Fibroblast of the aortic adventitia (primary cell): ENCODE measurements at places on chromosomes 3 and 15.

- DNase-seq: no peak
Measured at GRCh38 chr3:20909511-20909910, 723.5 kb upstream of the SGO1 start.

GRCh38 chr15:39300451-39301153 is 280.3 kb upstream of the THBS1 start:
- peak; percentile 64 for DNase-seq

DNA sequence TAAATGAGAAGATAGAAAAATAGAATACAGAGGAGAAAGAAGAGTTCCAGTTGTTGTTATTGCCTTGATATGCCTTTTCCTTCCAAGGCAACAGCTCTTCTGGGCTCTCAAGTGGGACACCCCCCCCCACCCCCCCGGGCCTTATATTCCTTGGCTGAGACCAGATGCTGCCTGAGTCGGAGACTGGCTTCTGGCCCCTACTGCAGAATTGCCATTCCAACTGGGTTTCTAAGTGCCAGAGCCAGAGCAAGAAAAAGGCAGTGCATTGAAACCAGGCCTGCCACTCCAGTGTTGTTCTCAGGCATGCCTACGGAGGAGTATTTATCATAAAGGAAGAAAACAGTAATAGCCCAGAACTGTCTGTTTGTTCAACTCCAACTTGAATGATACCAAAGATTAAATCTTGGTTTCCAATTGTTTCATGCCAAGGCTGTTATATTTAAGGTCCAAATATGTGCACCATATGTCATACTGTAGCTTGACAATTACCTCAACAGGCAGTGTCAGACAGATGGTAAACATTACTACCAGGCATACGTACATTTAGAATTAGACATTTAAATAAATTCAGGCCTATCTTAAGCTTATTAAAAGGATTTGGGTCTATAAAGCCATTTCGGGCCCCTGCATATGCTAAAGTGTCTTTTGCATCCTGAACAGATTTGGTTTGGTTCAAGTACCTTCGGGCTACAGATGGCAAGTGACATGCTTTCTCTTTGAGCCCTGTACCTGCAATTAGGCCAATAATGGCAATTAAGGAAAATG is 209.9 kb upstream of the SEMA6D start:
- no peak for DNase-seq

DNA sequence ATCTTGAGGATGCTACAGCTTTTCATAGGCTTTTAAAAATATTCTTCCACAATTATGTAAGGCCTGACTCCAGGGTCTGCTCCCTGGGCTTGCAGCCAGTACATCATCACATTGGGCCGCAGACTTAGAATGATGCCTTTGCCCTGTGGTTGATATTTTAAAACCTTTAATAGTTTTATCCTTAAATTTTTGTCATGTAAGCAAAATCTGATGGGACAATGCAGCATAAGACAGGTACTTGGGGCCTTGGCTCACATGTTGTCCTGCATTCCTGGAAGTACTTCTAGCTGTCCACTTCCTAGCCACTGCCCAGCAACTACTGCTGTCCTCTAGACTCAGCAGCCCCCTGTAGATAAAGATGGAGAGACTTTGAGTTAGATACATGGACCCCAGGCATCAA is 197.3 kb upstream of the SLITRK3 start:
- no peak for DNase-seq

DNA sequence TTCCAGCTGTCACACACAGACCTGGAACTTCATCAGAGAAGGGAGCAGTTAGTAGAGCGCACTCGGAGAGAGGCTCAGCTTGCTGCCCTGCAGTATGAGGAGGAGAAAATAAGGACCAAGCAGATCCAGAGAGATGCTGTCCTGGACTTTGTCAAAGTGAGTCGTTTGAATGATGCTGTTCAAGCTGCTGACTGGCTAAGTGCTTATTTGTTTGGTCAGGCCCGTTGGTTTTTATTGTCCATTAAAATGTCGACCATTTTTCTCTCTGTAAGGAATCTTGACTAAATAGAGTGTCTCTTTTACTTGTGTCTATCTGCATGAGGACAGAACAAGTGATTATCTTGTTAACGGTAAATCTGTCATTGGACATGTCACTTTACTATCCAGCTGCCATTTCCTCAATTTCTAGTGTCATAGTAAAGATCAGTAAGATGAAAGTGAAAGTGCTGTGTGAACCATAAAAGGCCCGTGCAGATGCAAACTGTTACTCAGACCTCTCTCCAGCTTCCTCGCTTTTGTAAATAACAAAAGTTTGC is 56.9 kb downstream of the LRCH3 start:
- peak; percentile 30 for DNase-seq

DNA sequence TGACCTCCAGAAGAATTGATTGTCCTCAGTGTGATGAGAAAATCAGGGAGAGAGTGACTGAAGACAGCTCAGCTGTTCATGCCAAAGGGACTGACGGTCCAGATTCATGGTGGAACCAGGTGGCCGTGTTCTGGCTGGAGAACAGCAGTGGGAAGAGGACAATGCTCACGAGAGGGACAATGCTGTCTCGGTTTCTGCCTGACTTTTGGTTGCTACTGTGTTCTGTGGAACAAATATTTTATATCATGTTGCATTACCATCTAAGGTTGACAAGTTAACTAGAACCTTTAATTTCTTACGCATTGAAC is 58.0 kb upstream of the ULK4 start:
- DNase-seq: no peak

DNA sequence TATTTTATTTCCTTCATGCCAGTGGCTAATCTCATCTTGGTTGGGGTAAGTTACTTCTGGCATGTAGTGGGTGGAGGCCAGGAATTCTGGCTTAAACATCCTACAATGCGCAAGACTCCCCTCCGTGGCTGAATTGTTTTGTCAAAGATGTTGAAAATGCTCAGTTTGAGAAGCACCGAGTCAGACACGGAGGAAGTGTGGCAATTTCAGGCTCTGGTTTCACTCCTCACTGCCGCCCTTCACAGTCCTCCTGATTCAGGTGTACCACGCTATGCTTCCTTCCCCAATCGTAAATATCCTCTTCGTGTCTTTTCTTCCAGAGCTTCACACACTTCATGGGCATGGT is 150.7 kb downstream of the OPA1 start:
- no peak for DNase-seq

GRCh38 chr15:81182031-81182755 is 14.5 kb upstream of the IL16 start:
- DNase-seq: peak; percentile 56
